ENCODE measurements at places on chromosomes 6 and 20. TPM values are rescaled to one million over a fixed set of nuclear protein-coding genes. Genes with fewer than 3 reads are reported as not detected.

The TAF11 gene
- 40.5 TPM for total RNA-seq

The MAFB gene
- 0.25 TPM for total RNA-seq

The ADGRG6 gene
- 0.68 TPM for total RNA-seq

The PTCRA gene
- total RNA-seq, result not detected

The COL12A1 gene
- total RNA-seq, result 272 TPM

The DPPA5 gene
- not detected for total RNA-seq

The FAM162B gene
- total RNA-seq, result not detected

The HSPA12B gene
- total RNA-seq, result 0.12 TPM

The OPRL1 gene
- 0.23 TPM for total RNA-seq

The NMBR gene
- not detected for total RNA-seq

The MYMX gene
- not detected for total RNA-seq

The ADGB gene
- not detected for total RNA-seq

The ENPP1 gene
- 32.2 TPM for total RNA-seq

The SLC24A3 gene
- 0.04 TPM for total RNA-seq

The PRDM13 gene
- not detected for total RNA-seq

The PDYN gene
- not detected for total RNA-seq

The EDN1 gene
- total RNA-seq, result 6.7 TPM

The MOG gene
- not detected for total RNA-seq

The CPXM1 gene
- total RNA-seq, result not detected

The LY86 gene
- total RNA-seq, result not detected

The TDRD6 gene
- total RNA-seq, result not detected

The SYNE1 gene
- 9.8 TPM for total RNA-seq

The ACOT13 gene
- total RNA-seq, result 22.2 TPM

The SPATS1 gene
- not detected for total RNA-seq

The TRAM2 gene
- total RNA-seq, result 28.2 TPM

The HLA-DQA1 gene
- total RNA-seq, result not detected

The FAM8A1 gene
- 7.1 TPM for total RNA-seq

The SLC32A1 gene
- not detected for total RNA-seq

The IL17F gene
- total RNA-seq, result not detected

The RCAN2 gene
- 1.0 TPM for total RNA-seq

The DEFB128 gene
- not detected for total RNA-seq

The BAG2 gene
- total RNA-seq, result 28.1 TPM

The PRIM2 gene
- 57.3 TPM for total RNA-seq

The BPIFB6 gene
- total RNA-seq, result not detected

The SEC63 gene
- total RNA-seq, result 6.6 TPM

The COL19A1 gene
- total RNA-seq, result 1.5 TPM

The TRIM40 gene
- total RNA-seq, result not detected

The SLC22A23 gene
- 1.9 TPM for total RNA-seq

The RFX6 gene
- total RNA-seq, result not detected

The MRAP2 gene
- not detected for total RNA-seq

The SIGLEC1 gene
- not detected for total RNA-seq

The AFDN gene
- 13.5 TPM for total RNA-seq

The TXLNB gene
- total RNA-seq, result 0.18 TPM

The C20orf202 gene
- total RNA-seq, result not detected

The WFDC9 gene
- total RNA-seq, result not detected

The RSPO4 gene
- not detected for total RNA-seq

The CDH4 gene
- total RNA-seq, result 0.16 TPM

The BHLHE23 gene
- not detected for total RNA-seq

The FUT9 gene
- total RNA-seq, result not detected

The GPLD1 gene
- total RNA-seq, result not detected

The SLC4A11 gene
- total RNA-seq, result not detected

The UNC93A gene
- total RNA-seq, result not detected

The BLCAP gene
- total RNA-seq, result 37.1 TPM

The SULF2 gene
- total RNA-seq, result 269 TPM

Data from H4 (cell line).